Breast epithelium (tissue), 4 donors: ENCODE measurements at places on chromosomes 5 and 9. TPM values are rescaled to one million over a fixed set of nuclear protein-coding genes. Genes with fewer than 3 reads are reported as not detected.

- H3K36me3 ChIP-seq, result no peaks in the 10 kb centered on the region
- H3K27ac ChIP-seq, result no peak overlapping the region
- no peaks in the 10 kb centered on the region for H3K27me3 ChIP-seq
- no peaks in the 10 kb centered on the region for H3K4me1 ChIP-seq
These were observed 306.9 kb upstream of the NREP start for GRCh38 chr5:112063856-112064255.

The SMIM23 gene
- not detected for total RNA-seq

DNA sequence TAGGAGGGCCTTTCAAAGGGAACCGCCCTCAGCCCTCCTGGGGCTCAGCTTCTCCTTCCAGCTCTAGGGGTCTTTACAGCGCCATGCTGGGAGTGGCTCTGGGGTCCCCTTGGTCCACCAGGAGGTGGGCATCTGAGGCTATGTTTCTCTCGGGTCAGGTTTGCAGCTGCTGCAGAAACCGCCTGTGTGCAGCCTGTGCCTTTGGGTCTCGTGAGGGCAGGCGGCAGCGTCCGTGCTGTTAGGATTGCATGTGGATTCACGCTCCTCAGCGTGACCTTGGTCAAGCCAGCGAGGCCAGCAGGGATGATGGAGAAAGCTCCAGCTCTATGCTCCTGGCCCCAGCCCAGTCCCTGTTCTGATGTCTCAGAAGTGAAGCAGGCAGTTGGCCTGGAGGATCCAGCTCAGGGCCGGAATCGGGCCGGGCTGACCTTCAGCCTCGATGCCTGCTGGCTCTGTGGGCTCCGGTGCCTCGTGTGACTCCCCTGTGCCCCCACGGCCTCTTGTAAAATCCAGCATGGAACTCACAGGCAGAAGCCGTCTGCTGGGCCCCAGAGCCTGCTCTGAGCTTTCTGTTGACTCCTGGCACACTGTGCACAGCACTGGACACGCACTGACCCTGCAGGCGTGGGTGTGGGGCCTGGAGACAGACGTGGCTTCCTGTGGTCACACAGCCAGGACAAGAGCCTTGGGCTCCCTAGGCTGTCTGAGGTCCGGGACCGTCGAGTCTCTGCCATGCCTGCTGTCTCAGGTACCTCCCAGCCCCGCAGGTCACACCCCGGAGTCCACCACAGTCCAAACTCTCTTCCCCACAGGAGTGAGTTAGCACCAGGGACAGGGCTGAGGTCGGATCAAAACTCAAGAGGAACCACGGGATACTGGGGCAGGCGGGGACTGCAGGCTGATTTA, 54.3 kb downstream of the TRIP13 start:
- H3K36me3 ChIP-seq, result no peaks in the 10 kb centered on the region
- no peak overlapping the region for H3K27ac ChIP-seq
- H3K27me3 ChIP-seq, result no peaks in the 10 kb centered on the region
- no peak for DNase-seq
- H3K4me1 ChIP-seq, result peaks cover 4% of the 10 kb centered on the region

The DIRAS2 gene
- not detected for total RNA-seq

- H3K4me1 ChIP-seq, result no peaks in the 10 kb centered on the region
- no peaks in the 10 kb centered on the region for H3K27me3 ChIP-seq
- peak overlapping the region; percentile 96 for H3K27ac ChIP-seq
These were observed 861 bp downstream of the ZFYVE16 start for GRCh38 chr5:80408484-80409366.

GRCh38 chr5:106080535-106080934, 1590.2 kb downstream of the EFNA5 start:
- no peak overlapping the region for H3K27ac ChIP-seq
- no peak overlapping the region for H3K4me3 ChIP-seq
- H3K4me1 ChIP-seq, result no peaks in the 10 kb centered on the region
- H3K27me3 ChIP-seq, result no peaks in the 10 kb centered on the region

DNA sequence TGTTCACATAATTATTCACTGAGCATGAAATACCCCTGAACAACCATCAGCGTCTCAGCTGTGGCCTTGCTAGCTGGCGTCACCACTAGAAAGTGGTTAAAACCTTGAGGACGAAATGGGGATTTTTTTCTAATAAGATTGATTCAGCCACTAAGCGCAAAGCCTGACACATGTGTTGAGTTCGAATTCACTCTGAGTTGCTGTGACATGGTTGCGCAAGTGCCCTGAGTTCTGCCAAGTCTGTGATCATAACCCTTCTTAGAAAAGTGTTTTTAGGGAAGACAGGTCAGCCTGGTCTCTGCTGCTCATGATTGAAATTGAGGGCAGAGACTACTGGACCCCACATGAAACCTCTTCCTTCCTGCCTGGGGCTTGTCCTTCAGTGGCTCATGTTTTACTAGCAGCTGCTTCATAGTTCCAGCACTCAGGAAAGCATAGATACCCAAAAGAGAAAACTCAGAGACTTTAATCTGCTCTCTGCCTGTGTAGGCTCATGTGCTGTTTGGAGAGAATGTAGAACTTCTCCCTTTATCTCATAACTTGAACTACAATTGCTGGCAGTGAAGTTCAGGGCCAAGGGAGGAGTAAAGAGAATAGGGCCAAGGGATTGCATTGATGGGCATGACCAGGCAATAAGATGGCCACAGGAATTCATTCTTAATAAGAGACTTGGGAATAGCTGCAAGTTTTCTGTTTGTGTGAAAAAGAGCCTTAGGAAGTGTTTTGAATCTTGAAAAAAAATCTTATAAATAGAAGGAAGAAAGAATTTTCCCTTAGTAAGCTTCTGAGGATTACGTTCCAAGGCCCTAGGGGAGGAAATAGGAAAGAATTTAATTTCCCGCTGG, 66.8 kb upstream of the CXCL14 start:
- peak; percentile 61 for DNase-seq
- no peak overlapping the region for H3K4me3 ChIP-seq
- H3K4me1 ChIP-seq, result no peaks in the 10 kb centered on the region
- no peaks in the 10 kb centered on the region for H3K36me3 ChIP-seq
- H3K27ac ChIP-seq, result peak overlapping the region; percentile 77

The BTNL8 gene
- 0.16 TPM for total RNA-seq

DNA sequence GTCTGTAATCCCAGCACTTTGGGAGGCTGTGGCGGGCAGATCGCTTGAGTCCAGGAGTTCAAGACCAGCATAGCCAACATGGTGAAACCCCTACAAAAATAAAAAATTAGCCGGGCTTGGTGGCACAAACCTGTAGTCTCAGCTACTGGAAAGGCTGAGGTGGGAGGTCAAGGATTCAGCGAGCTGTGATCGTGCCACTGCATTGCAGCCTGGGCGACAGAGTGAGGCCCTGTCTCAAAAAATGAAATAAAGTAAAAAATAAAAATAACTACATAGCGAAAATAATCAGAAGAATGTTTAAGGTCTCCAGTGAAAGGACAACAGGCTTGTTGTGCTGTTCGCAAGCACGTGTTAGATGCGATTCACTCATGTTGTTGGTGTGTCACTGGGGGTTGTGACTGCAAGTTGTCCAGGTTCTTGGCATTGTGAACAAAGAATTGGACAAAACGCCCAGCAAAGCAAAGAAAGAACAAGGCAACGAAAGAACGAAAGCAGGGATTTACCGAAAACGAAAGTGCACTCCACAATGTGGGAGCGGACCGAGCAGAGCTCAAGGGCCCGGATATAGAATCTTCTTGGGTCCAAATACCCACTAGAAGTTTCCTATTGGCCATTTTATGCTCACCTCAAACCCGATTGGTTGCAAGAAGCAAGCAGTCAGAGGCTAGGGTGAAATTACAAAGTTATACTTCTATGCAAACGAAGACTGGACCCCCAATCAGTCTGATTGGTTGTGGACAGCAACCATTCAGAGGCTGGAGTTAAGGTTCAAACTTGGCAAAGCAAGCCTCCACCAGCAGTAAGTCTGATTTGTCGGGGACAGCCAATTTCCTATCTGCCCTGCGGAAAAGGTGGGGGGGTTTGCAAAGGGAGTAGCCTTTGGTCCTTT, 844 bp upstream of the MCCC2 start:
- no peak for DNase-seq
- H3K4me1 ChIP-seq, result peaks cover 2% of the 10 kb centered on the region
- H3K27me3 ChIP-seq, result no peaks in the 10 kb centered on the region
- H3K27ac ChIP-seq, result peak overlapping the region; percentile 88

GRCh38 chr5:172370237-172370640, 84.1 kb downstream of the SH3PXD2B start:
- H3K4me1 ChIP-seq, result no peaks in the 10 kb centered on the region
- no peak overlapping the region for H3K4me3 ChIP-seq
- no peak for DNase-seq

DNA sequence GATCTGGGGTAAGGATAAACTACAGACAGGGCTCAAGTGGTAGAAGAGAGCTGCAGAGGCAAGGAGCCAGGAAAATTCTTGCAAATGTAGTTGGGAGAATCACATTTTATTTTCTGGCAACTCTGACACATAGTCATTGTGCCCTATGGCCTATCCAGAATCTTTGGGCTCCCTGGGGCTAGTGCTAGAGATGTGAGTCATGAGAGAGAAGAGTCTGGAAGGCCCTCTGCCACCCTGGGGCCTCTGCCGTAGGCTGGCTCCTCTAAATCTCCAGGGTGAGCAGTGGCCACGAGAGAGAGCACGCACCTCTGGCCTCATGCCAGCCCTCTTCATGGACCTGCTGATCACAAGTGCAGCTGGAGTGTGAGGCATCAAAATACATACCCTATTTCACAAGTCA, 74.3 kb upstream of the SSBP2 start:
- H3K27me3 ChIP-seq, result no peaks in the 10 kb centered on the region
- no peak overlapping the region for H3K4me3 ChIP-seq
- no peaks in the 10 kb centered on the region for H3K4me1 ChIP-seq
- H3K27ac ChIP-seq, result peak overlapping the region; percentile 12
- H3K36me3 ChIP-seq, result no peaks in the 10 kb centered on the region
- DNase-seq, result peak; percentile 59

The PCDHGB6 gene
- total RNA-seq, result 10.8 TPM

DNA sequence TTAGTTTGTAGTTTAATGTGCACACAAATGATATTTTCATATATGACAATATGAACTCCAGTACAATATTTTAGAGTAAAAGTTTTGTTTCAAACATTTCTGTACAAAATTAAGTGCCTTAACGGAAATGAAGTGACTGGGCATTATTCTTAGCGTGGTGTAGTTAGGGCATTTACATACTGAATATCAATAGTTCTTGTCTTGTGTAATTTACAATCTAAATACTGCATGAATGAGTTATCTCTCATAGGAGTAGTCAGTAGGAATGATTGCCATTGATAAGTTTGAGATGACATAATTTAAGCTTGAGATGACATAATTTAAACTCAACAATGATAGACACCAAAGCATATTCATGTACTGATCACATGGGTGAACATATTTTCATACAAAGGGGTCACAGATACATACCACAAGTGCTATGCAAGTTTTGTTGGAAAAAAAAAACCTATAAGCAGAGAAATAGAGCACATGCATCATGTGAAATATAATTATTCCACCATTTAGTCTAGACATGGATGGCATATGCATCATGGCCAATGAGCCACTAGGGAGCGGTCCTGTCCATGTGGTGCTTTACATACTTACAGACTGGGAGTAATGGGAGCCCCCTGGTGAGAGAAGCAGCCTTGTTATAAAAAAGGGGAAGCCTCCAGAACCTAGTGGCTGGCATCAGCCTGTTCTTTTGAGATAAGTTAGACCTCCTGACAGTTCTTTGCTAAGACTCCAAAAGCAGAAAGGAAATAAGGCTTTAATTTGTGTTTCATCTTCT, 1523.9 kb downstream of the MAT2B start:
- no peaks in the 10 kb centered on the region for H3K27me3 ChIP-seq
- no peak overlapping the region for H3K4me3 ChIP-seq
- no peak overlapping the region for H3K27ac ChIP-seq
- no peaks in the 10 kb centered on the region for H3K36me3 ChIP-seq

The SLC1A1 gene
- 7.3 TPM for total RNA-seq

GRCh38 chr5:114185274-114185673, 176.6 kb upstream of the KCNN2 start:
- H3K4me1 ChIP-seq, result no peaks in the 10 kb centered on the region
- no peak overlapping the region for H3K27ac ChIP-seq
- H3K27me3 ChIP-seq, result no peaks in the 10 kb centered on the region

- no peak overlapping the region for H3K4me3 ChIP-seq
- no peak overlapping the region for H3K27ac ChIP-seq
- no peaks in the 10 kb centered on the region for H3K4me1 ChIP-seq
- H3K36me3 ChIP-seq, result no peaks in the 10 kb centered on the region
- DNase-seq, result no peak
These were observed 970.9 kb downstream of the EFNA5 start for GRCh38 chr5:106699796-106700195.

- H3K4me1 ChIP-seq, result no peaks in the 10 kb centered on the region
- H3K27me3 ChIP-seq, result no peaks in the 10 kb centered on the region
- H3K27ac ChIP-seq, result no peak overlapping the region
These were observed 56.6 kb upstream of the DMRT1 start for GRCh38 chr9:784916-785315.

The DOK3 gene
- 1.6 TPM for total RNA-seq

The SHROOM1 gene
- total RNA-seq, result 12.6 TPM

DNA sequence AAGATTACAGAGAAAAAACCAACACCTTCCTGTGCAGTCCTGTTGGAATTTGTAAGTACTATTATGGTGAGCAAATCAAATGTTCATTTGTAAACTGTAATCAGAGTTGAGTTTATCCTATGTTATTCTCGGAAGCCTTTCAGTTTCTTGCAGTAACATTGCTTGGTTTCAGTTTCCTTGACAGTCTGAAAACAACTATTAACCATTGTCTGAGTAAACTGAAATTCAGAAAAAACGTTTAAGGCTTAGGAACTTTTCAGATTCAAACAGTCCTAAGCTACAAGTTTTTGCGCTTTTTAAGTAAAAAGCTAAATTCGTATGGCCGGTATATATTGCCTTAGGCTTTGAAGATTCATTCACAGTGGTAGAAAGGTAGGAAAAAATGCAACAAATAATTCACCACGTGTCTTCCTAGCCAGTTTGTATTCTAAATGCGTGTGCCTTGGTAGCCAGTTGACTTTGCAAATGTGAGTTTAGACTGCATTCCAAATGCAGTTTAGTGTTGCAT, 2.5 kb downstream of the GPBP1 start:
- H3K4me3 ChIP-seq, result peak overlapping the region; percentile 92
- no peaks in the 10 kb centered on the region for H3K4me1 ChIP-seq
- H3K36me3 ChIP-seq, result no peaks in the 10 kb centered on the region
- H3K27ac ChIP-seq, result peak overlapping the region; percentile 100

- no peaks in the 10 kb centered on the region for H3K4me1 ChIP-seq
- no peak overlapping the region for H3K27ac ChIP-seq
- peaks cover 8% of the 10 kb centered on the region for H3K36me3 ChIP-seq
- H3K4me3 ChIP-seq, result no peak overlapping the region
- no peak for DNase-seq
These were observed 217.5 kb upstream of the OTULINL start for GRCh38 chr5:14364096-14364495.

- no peaks in the 10 kb centered on the region for H3K36me3 ChIP-seq
- H3K27ac ChIP-seq, result no peak overlapping the region
- no peaks in the 10 kb centered on the region for H3K27me3 ChIP-seq
- H3K4me1 ChIP-seq, result no peaks in the 10 kb centered on the region
These were observed 192.5 kb downstream of the PTTG1 start for GRCh38 chr5:160614136-160614535.

GRCh38 chr9:72583370-72583769, 62.0 kb downstream of the TMC1 start:
- H3K4me3 ChIP-seq, result no peak overlapping the region
- no peak for DNase-seq
- H3K27me3 ChIP-seq, result no peaks in the 10 kb centered on the region
- H3K36me3 ChIP-seq, result no peaks in the 10 kb centered on the region
- H3K4me1 ChIP-seq, result no peaks in the 10 kb centered on the region

- DNase-seq, result no peak
- no peaks in the 10 kb centered on the region for H3K36me3 ChIP-seq
- H3K27me3 ChIP-seq, result no peaks in the 10 kb centered on the region
- H3K27ac ChIP-seq, result no peak overlapping the region
- H3K4me1 ChIP-seq, result peaks cover 8% of the 10 kb centered on the region
These were observed 2.4 kb downstream of the CDKN2AIPNL start for GRCh38 chr5:134409321-134409720.

GRCh38 chr5:132389585-132390286, 20.2 kb downstream of the SLC22A5 start:
- no peak overlapping the region for H3K4me3 ChIP-seq
- peaks cover 42% of the 10 kb centered on the region for H3K4me1 ChIP-seq
- H3K27me3 ChIP-seq, result no peaks in the 10 kb centered on the region
- DNase-seq, result peak; percentile 92
- no peaks in the 10 kb centered on the region for H3K36me3 ChIP-seq
